ENCODE measurements at places on chromosomes 13 and 19.

- DNase-seq: no peak
Measured at GRCh38 chr13:78105656-78106055, 187.0 kb upstream of the EDNRB start.

GRCh38 chr13:35953537-35954206 lies 177.5 kb downstream of the DCLK1 start:
- no peak for DNase-seq

GRCh38 chr13:113650275-113650674 lies 7.7 kb downstream of the ATP4B start:
- DNase-seq: no peak

DNA sequence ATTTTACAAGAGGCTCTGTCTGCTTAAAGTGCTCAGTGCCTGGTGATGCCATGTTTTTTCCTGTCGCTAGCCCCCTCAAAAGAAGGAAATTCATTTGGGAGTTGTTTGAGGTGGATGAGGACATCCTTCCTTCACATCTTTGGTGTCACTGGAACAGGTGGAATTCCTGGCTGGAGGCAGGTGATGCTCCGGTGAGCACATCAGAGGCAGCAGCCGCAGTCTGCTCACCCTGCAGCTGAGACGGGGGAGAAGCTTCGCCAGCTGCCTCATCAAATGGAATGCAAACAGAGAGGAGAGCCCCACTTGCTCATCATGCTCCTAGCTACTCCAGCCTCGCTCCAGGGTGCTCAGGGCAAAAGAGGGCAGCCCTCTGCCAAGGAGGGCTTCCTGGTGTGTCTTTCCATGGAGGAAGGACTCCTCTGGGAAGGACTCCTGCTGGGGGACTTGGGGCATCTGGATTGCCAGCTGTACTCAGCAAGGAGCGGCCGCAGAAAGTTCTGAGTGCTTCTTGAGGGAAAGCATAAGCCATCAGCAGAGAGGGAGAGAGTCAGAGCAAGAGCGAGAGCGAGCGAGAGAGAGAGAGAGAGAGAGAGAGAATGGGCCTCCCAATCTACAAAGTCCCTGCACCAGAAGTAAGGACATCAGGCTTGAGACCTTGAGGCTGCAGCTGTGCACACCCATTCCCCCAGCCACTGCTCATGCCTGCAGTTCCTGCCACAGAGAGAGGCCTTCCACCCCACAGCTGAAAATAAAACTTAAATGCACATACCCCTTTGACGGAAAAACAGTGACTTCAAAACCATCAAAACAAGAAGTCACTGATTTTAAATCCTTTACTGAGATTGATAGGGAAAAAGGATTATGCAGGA lies 74.3 kb upstream of the UBL3 start:
- no peak for DNase-seq

- no peak for DNase-seq
Measured at GRCh38 chr13:98349731-98350305, 172.7 kb upstream of the RNF113B start.

DNA sequence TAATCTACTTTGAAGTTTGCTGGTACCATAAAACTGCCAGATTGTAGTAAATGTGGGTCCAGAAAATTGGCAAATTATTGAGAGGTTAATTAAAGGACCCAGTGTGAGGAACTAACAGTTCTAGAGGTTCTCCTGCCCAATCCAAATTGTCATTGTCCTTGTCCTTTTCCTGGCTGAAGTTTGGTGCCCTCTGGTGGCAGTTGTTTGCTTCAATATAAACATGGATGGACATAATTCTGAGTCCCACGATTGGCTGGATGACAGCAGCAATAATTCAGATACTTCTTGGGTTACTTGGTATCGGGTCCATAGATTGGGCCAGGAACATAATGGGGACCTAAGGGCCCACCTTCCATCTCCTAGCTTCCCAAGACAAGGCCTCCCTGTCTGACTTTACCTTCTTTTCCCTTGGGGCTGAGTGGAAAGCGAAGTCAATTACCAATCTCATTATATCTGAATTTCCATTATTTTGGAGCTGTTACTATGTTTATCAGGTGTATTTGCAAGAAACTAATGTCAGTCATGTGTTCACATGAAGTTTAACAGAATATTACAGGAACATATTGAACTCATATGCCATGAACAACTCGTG lies 33.8 kb upstream of the GARRE1 start:
- DNase-seq: no peak

DNA sequence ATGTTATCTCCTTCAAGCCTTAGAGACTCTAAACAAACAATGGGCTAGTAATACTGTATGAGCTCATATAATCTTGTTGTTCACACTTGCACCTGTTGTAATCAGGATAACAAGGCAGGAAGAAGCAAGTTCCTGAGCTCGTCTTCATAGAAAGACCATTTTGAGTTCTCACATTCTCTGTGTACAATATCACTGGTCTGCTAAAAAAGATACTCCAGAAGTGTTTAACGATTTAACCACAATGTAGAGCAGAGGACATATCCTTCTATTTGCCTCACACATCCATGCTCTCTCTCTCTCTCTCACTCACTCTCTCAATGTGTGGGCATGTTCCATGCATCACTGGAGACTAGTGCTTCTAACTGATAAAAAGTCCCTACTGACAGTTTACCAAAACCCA lies 122.9 kb downstream of the MIPEP start:
- DNase-seq: no peak

GRCh38 chr19:39111593-39112199 lies 13.9 kb upstream of the PAK4 start:
- DNase-seq: no peak

DNA sequence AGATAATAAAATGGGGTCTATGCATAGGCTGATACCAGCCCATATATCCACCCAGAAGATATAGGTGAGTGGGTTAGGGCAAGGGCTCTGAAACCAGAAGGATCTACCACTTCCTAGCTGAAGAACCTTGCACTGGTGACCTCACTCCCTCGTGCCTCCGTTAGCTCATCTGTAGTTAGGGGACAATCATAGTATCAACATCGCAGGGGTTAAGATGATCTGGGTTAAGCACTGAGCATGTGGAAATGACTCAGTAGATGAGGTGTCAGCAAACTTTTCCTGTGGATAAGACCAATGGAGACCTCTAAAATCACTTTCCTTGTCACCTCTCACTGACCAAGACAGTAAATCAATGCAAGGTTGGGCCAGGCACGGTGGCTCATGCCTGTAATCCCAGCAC lies 30.5 kb downstream of the TNFSF14 start:
- DNase-seq: no peak

GRCh38 chr19:29499261-29499920 lies 26.4 kb upstream of the VSTM2B start:
- DNase-seq: no peak

DNA sequence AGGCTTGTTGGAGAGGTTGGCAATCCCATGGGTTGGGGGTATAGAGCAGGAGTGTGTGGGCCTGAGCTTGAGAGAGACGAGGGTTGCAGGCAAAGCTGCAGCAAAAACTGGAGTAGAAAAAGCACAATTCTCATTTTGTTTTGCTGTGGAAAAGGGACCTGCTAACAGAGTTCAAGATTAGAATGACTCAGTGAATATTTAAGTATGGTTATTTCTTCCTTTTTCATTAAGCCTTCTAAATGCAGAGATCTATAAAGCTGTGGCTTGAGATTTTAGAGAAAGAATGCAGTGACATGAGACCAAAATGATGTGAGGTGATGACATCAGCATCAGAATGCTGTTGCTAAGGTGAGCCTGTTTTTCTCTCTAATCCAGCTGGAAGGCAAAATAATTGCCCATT lies 10.8 kb upstream of the MBNL2 start:
- DNase-seq: no peak

- no peak for DNase-seq
Measured at GRCh38 chr13:20340759-20341171, 108.6 kb upstream of the GJB6 start.

DNA sequence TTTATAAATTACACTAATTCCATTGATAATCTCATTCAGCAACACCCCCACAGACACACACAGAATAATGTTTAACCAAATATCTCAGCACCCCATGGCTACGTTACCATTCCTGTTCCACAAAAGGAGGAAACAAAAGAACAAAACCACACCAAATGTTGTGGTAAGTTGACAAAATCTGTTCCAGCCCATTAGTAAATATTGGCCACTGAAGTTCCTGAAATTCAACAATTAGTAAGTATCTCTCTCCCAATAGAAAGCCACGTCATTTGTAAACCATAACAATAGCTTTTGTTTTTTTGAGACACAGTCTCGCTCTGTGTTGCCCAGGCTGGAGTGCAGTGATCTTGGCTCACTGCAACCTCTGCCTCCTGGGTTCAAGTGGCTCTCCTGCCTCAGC lies 2.3 kb upstream of the FCAR start:
- DNase-seq: no peak

DNA sequence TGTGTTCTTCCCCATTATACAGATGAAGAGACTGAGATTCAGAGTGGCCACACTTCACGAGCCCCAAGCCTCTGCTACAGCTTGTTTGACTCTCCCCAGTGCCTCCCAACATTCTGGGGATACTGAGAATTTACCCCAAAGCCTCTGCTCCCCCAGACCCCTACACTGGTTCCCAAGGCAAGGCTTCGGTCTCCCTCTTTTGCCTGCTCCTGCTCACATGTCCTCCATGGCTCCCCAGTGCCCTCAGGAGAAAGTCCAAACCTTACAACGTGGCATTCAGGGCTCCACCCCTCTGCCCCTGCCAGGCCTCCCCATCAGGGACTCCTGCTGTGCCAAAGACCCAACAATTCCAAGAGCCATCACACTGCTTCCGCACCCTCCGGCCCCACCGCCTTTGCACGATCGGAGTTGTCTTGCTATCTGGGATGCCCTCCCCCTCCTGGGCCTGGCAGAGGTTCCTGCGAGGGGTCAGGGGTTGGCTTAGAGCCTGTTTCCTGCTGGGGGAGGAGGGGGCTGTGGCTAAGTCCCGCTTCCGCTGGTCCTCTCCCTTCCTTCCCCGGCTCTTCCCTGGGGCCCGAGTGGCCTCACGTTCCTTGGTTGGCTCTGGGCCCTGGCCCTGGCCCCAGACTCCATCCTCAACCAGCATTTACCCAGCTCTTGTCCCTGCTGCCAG lies 15.4 kb downstream of the GTPBP3 start:
- DNase-seq: no peak

DNA sequence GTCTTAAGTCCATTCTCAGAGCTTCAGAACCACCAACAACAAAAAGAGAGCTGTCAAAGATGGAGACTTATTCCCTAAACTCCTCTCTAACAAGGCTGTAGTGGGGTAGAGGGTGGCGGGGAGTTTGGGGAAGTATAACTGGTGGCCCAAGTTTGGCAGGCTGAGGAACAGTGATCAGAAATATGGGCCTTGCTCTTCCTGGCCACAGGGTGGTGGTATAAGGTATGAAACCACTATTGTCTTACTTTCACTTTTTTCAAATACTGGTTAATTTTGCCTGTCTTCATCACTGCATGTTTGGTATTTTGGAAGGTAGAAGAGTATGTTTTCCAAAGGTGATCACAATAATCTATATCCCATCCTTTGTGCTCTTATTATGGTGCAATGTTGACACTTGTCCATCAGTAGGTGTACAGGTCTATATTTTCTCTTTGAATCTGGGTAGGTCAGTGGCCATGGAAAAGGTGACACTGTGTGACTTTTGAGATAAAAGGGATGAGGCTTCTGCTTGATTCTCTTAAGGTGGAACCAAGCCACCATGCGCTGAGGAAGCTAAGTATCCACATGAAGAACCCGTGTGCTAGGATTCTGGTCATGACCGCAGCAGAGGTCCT lies 23.2 kb upstream of the GPC5 start:
- DNase-seq: no peak

DNA sequence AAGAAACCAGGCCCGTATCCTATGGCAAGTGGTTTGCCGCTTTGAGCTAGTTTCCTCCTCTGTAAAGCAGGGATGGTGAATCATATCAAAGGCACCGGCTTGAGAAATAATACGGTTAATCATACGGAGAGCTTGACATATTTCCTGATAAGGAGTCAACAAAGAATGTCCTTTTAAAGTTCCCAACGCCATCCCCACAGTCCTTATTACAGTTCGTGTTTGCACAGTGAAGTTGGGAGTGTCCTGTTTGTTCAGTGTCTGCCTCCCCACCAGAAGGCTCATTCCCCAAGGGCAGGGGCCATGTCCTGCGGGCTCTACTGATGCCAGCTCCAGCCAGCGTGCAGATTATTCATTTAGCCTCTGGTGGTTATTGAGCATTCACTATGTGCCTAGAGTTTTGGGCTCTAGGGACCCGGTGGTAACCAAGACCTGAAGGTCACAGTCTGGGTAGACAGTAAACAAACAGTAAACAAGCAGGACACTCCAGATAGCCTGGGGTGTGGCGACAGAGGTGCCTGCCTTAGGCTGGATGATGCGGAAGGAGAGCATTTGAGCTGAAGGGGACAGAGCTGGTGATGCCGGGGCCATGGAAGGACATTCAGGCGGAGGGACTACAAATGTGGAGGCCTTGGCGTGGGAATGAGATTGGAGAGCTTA lies 6.3 kb downstream of the GRAMD1A start:
- no peak for DNase-seq

GRCh38 chr13:23905766-23906165 lies 8.5 kb upstream of the C1QTNF9B start:
- DNase-seq: no peak

DNA sequence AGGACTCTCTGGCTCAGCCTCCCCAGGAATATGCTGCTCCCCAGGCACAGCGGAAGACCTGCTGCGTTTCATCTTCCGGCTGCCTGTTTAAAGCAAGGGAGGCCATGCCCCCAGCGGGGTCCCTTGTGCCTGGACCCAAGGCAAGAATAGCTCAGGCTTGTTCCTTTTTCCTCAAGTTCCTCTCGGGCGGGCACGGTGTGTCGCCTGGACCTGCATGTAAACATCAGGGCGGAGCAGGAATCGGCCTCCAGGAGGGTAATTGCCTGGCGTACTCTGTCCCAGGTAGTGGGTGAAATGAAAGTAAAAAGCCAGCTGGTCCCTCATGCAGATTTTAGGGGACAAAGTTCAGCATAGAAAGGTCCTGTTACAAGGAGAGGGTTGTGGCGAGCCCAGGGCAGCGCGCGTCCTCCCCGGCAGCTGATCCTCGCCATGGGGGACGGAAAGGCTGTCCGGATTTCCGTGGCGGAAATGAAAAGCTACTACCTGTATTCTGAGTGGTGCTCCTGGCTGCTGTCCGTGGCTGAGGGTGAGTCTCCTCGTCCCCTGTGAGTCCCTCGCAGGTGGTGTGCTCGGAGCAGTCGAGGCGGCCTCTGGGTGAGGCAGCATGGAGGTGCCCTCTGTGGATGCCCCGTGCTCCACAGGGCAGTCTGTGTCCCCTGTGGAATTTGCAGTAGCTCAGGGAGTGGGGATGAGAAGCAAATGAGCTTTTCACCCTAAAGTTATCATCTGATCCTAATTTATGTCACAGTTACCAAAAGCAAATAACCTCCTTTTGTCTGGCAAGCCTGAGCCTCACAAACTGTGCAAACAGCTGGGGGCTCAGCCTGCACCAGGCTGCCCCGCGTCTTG lies 16.2 kb downstream of the MCF2L start:
- no peak for DNase-seq

DNA sequence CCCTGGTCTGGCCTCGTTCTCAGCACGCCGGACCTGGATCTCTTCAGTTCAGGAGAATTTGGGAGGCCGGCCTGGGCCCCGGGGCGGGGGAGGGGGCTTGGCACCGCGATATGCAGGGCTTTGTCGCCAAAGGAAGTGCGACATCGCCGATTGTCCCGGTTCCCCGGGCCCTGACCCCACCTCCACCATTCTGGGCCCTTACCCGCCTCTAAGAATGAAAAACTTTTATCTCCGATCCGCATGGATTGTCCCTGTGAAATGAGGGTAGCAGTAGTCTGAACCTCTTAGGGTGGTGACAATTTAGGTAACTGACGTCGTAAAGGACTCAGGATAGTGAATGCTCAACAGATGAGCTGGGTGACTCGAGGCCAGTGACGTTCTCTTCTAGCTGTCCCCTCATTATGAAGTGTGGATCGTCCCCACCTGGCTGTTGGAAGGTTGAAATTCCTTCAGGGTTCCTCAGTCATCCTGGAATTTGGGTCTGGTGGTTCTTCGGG lies 650 bp downstream of the DDA1 start:
- no peak for DNase-seq

GRCh38 chr19:7288977-7289376 lies 5.2 kb downstream of the INSR start:
- DNase-seq: no peak

All from stimulated activated CD4-positive, alpha-beta T cell treated with anti-CD3 and anti-CD28 coated beads, Interleukin-1b, Interleukin-23, amount 100 ng/mL, for 1 hour (primary cell).